Tibial nerve (tissue), 4 donors: ENCODE measurements at places on chromosomes 6 and 20. TPM values are rescaled to one million over a fixed set of nuclear protein-coding genes. Genes with fewer than 3 reads are reported as not detected.

DNA sequence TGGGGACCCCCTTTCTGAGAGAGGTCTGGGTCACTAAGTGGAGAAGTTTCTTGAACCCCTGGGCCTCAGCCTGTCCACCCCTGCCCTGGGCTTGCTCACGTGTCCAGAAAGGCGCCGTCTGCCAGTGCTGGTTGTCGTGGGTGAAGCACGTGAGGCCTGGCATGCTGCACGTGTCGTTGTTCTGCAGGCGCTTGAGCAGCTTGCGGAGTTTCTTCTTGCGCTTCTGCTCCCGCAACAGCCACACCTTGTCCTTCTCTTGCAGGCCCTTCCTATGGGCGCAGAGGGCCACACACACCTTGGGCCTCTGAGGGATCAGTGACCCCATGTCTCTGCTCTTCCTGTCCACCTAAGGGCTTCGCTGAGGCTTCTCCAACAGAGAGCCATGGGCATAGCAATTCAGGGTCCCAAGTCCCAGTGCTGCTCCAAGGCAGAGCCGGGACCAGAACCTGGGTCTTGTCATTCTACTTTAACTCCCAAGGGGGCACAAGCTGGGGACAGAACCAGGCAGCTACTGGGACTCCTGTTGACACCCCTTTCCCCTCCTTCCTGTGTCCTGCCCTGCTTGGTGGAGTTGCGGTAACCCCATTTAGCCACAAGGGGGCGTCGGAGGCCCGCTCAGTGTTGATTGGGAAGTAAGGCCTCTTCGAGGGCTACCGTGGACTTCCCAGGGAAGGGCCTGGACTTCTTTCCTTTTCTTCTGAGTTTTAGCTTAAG lies 121.8 kb downstream of the SULF2 start:
- DNase-seq = peak; percentile 70

Gene BPIFB4
- not detected for total RNA-seq

- no peak for DNase-seq
Measured at GRCh38 chr6:96620851-96621250, 57.9 kb downstream of the FHL5 start.

- no peak for DNase-seq
Measured at GRCh38 chr6:10330515-10330914, 84.4 kb downstream of the TFAP2A start.

Gene KHDC1L
- not detected for total RNA-seq

Gene BFSP1
- 0.39 TPM for total RNA-seq

DNA sequence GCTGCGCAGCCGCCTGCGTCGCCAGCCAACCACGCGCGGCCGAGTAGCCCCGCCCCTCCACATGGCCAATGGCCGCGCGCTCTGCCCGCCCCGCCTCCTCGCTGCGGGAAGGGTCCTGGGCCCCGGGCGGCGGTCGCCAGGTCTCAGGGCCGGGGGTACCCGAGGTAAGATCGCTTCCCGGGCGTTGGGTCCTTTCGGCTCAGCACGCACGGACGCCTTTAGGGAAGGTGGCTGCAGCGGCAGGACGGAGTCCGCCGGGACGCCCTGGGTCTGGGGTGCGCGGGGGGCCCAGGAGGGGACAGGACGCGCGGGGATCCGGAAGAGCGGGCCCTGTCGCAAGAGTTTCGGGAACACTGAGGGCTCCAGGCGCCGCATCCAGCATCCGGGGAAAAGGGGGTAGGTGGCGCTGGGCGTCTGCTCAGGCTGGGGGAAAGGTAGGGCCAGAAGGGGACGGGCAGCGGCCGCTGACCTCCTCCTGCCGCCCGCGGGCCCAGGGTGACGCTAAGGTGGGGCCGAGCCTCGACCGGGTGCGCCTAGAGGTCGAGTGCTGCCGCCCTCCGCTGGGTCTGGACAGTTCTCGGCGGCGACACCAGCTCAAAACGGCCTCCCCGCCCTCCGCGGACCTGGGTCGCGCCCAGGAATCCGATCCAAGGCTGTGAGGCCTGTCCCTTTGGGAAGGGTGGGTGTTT lies at the start of gene MAVS:
Gene MAVS (plus strand): TSS at position 95 of the 689 bp plus-strand sequence. CDS start 7,791 bp downstream, outside the sequence.
- DNase-seq = peak; percentile 81

- DNase-seq = no peak
Measured at GRCh38 chr6:3771407-3772011, 20.0 kb upstream of the PXDC1 start.

GRCh38 chr6:56758553-56758952 lies 115.9 kb upstream of the DST start:
- DNase-seq = no peak

DNA sequence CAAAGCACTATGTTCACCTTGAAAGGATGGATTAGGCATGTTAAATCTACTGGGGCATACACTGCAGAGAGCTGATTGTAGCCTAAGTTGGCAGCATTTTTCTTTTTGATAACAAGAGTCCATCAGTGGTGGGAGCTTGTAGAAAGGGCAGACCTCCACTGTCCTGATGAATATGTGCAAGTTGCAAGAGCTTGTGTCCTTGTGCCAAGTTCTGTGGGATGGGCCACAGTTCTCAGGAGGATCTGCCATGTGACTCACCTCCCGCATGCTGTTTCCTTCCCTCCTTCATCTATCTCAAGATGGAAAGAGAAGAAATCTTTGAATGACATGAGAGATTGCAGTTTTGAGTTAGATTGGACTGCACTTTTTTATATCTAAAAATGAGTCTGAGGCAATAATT lies 58.3 kb upstream of the GGTLC1 start:
- no peak for DNase-seq

- no peak for DNase-seq
Measured at GRCh38 chr6:72245565-72245964, 359.2 kb downstream of the RIMS1 start.

Gene BEND3
- total RNA-seq = 2.7 TPM

Gene SLC26A8
- 1.1 TPM for total RNA-seq

Gene ZNF184
- 10.5 TPM for total RNA-seq

- DNase-seq = no peak
Measured at GRCh38 chr6:92541448-92542060, 877.8 kb downstream of the EPHA7 start.
